Activated naive CD8-positive, alpha-beta T cell treated with anti-CD3 and anti-CD28 coated beads for 36 hours (primary cell): ENCODE measurements at places on chromosomes 5 and 9.

DNA sequence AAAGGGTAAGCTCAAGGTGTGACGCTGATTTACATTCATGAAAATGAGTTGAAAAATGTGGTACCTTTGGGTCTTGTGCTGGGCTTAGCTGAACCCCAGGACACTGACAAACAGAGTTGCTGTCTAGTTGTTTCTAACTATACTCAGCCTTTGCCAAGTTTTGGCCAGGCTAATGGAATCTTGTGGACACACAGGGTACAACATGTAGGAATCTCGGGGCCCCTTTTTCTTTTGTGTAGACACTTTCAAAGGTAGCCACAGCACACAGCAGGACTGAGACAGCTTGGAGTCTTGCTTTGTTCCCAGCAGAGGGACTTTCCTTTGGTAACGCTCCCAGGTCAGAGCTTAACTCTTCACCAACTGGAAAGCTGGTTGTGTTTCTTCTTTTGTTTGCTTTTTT, 7.8 kb downstream of the LIX1 start:
- no peak for DNase-seq

- DNase-seq = no peak
Measured at GRCh38 chr9:85215416-85215815, 526.3 kb downstream of the AGTPBP1 start.

DNA sequence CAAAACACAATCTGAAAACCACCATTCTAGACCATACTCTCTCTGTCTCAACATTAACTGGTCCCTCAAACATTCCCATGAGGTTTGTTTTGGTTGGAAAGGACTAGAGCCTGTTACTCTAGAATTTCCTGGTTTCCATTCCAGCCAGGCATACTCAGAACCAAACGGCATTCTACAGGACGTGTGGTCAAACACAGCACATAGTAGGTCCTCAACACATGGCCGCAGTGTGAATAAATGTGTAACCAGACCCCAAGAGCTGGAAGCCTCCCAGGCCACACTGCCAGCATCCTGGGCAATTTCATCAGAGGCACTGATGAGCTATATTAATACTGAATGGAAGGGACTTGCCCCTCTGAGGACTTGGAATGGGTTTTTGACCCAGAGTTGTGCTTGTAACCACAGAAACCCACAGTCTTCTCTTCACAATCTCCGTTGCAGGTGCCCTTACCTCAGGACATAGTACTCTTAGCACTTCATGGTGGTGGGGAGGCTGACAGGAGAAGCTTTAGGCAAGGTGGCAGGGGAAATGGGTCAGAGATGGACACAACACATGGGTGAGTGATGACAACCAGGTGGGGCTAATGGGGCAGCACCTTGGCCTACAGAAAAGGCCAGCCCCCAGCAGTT, 66.0 kb downstream of the ZNF366 start:
- no peak for DNase-seq

GRCh38 chr5:58135571-58136335, 324.1 kb downstream of the PLK2 start:
- DNase-seq = no peak

GRCh38 chr9:22119522-22120158, 110.5 kb upstream of the CDKN2B start:
- no peak for DNase-seq

GRCh38 chr5:103101079-103101750, 18.7 kb downstream of the GIN1 start:
- no peak for DNase-seq
